ENCODE measurements at places on chromosomes 5 and 9. TPM values are rescaled to one million over a fixed set of nuclear protein-coding genes. Genes with fewer than 3 reads are reported as not detected.
A peak's percentile ranks its signal among the peaks of the same experiment; 100 is the strongest.

GRCh38 chr5:14953075-14953607 lies 81.6 kb upstream of the ANKH start:
- peaks cover 3% of the 10 kb centered on the region for H3K27me3 ChIP-seq
- no peak for DNase-seq

GRCh38 chr9:29209748-29210291 lies 1636.5 kb upstream of the C9orf72 start:
- peaks cover 24% of the 10 kb centered on the region for H3K4me1 ChIP-seq
- H3K36me3 ChIP-seq = no peaks in the 10 kb centered on the region
- H3K4me3 ChIP-seq = no peak overlapping the region
- no peak overlapping the region for H3K27ac ChIP-seq
- no peak for DNase-seq

GRCh38 chr5:58926541-58926935 lies 343.7 kb downstream of the RAB3C start:
- peaks cover 15% of the 10 kb centered on the region for H3K27me3 ChIP-seq
- H3K27ac ChIP-seq = no peak overlapping the region
- DNase-seq = no peak
- no peaks in the 10 kb centered on the region for H3K36me3 ChIP-seq
- peaks cover 23% of the 10 kb centered on the region for H3K4me1 ChIP-seq
- peak overlapping the region; percentile 17 for H3K4me3 ChIP-seq

GRCh38 chr5:139709582-139710318 lies 61.6 kb downstream of the CXXC5 start:
- no peak for DNase-seq
- H3K4me3 ChIP-seq = peak overlapping the region; percentile 61
- peaks cover 26% of the 10 kb centered on the region for H3K4me1 ChIP-seq
- no peak overlapping the region for H3K27ac ChIP-seq
- peaks cover 19% of the 10 kb centered on the region for H3K27me3 ChIP-seq

DNA sequence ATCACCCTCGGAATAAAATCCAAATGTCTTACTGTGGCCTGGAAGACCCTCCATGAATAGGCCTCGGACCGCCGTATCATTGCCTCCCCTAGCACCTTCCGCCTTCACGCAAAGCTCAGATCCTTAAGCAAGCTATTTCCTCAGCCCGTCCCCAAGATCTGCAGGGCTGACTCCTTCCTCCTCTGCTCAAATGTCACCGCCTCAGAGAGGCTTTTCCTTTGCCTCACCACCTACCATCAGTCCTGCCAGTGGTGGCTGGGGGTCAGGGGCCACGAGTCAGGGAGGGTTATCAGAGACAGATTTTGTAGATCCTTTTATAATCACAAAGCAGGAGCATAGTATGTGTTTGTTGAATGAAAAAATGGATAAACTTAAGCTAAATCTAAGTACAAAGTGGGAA lies 74.4 kb upstream of the KIF2A start:
- no peak for DNase-seq
- H3K27me3 ChIP-seq = peaks cover 8% of the 10 kb centered on the region
- no peaks in the 10 kb centered on the region for H3K36me3 ChIP-seq

DNA sequence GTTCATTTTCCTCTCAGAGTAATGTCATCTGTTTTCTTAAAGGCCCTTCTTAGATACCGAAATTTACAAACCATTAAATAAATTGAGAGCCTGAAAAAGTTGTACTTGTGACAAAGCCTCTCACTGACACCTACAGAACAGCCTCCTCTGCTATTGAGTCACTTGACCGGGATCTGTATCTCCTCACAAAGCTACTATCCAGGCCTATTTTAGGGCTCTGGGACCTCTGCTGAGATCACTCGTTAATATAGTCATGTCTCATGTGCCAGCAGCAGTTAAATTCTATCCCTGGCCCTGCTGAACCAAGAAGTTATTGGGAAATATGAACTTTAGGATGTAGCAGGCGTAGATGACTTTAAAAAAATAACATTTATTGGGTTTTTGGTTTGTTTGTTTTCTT lies 31.1 kb downstream of the FBXO38 start:
- no peak overlapping the region for H3K27ac ChIP-seq
- peaks cover 32% of the 10 kb centered on the region for H3K36me3 ChIP-seq
- peaks cover 2% of the 10 kb centered on the region for H3K4me1 ChIP-seq

- H3K27me3 ChIP-seq = peaks cover 3% of the 10 kb centered on the region
- DNase-seq = peak; percentile 36
- no peaks in the 10 kb centered on the region for H3K4me1 ChIP-seq
- no peak overlapping the region for H3K27ac ChIP-seq
- H3K4me3 ChIP-seq = no peak overlapping the region
Observed at GRCh38 chr9:75238311-75238976, 150.1 kb downstream of the OSTF1 start.

DNA sequence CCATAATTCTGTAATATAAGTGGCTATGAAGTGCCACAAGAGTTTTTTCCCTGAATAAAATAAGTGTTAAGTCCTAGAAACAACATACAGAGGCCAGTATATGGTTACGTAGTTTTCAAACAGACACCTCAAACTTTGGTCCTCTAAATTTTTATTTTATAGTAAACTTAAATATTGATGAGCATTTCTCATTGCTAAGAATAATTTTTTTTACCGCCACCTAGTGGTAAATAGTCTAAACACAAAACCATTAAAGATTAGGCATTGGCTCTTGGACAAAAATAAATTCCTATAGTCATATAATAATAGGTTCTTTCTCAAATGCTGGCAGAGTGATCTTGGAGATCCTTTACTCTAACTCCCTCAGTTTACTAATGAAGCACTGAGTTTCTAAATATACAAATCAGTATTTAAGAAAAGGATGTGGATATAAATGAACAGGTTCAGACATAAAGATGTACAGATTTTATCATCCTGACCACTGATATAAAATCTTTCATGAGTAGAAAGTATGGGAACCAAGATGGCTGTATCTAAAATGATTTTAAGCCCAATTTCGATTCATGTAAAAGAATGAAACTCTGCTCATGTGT lies 136.2 kb downstream of the FANCC start:
- no peak overlapping the region for H3K4me3 ChIP-seq
- H3K27me3 ChIP-seq = no peaks in the 10 kb centered on the region
- no peak for DNase-seq
- peaks cover 6% of the 10 kb centered on the region for H3K36me3 ChIP-seq
- peaks cover 4% of the 10 kb centered on the region for H3K4me1 ChIP-seq

GRCh38 chr5:20166456-20166855 lies 178.5 kb upstream of the CDH18 start:
- H3K27ac ChIP-seq = no peak overlapping the region
- DNase-seq = no peak
- no peaks in the 10 kb centered on the region for H3K27me3 ChIP-seq
- H3K36me3 ChIP-seq = no peaks in the 10 kb centered on the region

DNA sequence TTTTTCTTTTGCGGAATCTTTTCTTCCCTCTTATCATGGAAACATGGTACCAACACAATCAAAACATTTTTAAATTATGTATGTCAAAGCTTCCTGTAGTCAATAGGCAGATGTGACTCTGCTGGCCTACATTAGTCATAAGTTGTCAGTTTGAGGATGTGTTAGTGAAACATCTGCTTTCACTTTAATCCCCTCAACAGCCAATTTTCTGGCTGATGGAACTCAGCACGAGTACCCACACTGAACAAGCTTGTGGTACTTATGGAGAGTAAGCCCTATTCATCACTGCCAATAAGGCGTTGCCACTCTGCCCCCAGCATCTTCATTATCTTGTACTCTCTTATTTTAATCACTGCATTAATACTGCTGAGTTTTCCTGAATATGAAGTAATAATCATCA lies 1034.4 kb downstream of the CDH9 start:
- no peaks in the 10 kb centered on the region for H3K4me1 ChIP-seq
- H3K36me3 ChIP-seq = no peaks in the 10 kb centered on the region
- DNase-seq = no peak
- no peaks in the 10 kb centered on the region for H3K27me3 ChIP-seq
- no peak overlapping the region for H3K4me3 ChIP-seq

GRCh38 chr5:157839157-157839795 lies 19.7 kb downstream of the CLINT1 start:
- H3K36me3 ChIP-seq = peaks cover 14% of the 10 kb centered on the region
- DNase-seq = no peak
- H3K27ac ChIP-seq = no peak overlapping the region
- no peak overlapping the region for H3K4me3 ChIP-seq
- peaks cover 18% of the 10 kb centered on the region for H3K4me1 ChIP-seq
- H3K27me3 ChIP-seq = no peaks in the 10 kb centered on the region

DNA sequence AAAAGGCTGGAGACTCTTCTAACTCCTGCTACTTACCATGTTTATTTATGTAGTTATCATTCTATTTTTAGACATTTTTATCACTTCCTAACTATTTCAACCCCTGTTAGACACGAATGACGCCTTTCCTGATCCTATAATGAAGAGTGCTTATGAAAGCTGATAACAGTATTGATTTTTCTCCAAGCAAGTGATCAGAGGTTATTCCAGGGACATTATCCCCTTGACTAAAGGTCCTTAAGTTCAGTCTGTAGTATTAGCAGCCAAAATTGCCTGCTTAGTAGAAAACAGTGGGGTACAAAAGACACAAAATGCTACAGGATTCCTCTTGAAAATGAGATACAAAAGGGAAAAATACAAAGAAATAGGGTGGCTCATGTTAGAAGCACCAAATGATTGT lies 235.6 kb downstream of the DNAH5 start:
- no peaks in the 10 kb centered on the region for H3K27me3 ChIP-seq
- H3K36me3 ChIP-seq = no peaks in the 10 kb centered on the region
- H3K4me3 ChIP-seq = no peak overlapping the region

DNA sequence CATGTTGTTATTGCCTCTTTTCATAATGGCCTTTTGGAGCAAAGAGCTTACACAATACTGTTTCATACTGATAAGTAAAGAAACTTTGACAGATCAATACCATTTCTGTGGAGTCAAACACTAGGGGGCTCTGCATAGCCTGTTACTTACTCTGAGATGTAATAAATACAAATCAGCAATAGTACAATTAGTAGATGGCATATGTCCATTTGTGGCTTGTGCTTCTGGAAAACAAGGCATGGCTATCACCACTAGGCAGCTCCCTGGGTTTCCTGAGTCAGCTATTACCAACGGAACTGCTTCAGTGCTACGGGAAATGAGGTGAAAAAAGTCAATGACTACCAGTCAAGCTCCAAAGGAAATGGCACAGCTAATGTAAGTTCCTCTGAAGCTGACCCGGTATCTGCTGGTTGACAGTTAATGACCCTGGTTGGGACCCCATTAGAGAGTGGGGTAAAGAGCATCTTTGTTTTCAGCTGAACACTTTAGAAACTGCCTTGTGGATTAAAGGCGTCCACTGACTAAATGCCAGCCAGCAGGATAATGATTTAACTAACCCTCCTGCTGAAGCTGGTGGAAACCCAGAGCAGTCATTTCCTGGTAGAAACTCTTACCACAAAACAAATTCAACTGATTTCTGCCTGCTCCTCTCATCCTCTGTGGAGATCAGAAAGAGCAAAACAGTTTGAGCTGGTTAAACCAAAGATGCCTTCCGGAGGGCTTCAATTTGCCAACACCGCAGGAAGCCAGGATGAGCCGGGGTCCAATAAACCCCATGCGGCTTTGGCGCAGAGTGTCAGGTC lies 69.0 kb upstream of the FAM169A start:
- no peak for DNase-seq
- H3K4me3 ChIP-seq = no peak overlapping the region
- no peaks in the 10 kb centered on the region for H3K27me3 ChIP-seq
- peaks cover 5% of the 10 kb centered on the region for H3K4me1 ChIP-seq
- no peak overlapping the region for H3K27ac ChIP-seq
- no peaks in the 10 kb centered on the region for H3K36me3 ChIP-seq

GRCh38 chr5:131282235-131282634 lies 18.4 kb downstream of the CDC42SE2 start:
- H3K4me1 ChIP-seq = peaks cover 19% of the 10 kb centered on the region
- H3K4me3 ChIP-seq = no peak overlapping the region
- H3K27ac ChIP-seq = peak overlapping the region; percentile 76
- H3K36me3 ChIP-seq = no peaks in the 10 kb centered on the region

DNA sequence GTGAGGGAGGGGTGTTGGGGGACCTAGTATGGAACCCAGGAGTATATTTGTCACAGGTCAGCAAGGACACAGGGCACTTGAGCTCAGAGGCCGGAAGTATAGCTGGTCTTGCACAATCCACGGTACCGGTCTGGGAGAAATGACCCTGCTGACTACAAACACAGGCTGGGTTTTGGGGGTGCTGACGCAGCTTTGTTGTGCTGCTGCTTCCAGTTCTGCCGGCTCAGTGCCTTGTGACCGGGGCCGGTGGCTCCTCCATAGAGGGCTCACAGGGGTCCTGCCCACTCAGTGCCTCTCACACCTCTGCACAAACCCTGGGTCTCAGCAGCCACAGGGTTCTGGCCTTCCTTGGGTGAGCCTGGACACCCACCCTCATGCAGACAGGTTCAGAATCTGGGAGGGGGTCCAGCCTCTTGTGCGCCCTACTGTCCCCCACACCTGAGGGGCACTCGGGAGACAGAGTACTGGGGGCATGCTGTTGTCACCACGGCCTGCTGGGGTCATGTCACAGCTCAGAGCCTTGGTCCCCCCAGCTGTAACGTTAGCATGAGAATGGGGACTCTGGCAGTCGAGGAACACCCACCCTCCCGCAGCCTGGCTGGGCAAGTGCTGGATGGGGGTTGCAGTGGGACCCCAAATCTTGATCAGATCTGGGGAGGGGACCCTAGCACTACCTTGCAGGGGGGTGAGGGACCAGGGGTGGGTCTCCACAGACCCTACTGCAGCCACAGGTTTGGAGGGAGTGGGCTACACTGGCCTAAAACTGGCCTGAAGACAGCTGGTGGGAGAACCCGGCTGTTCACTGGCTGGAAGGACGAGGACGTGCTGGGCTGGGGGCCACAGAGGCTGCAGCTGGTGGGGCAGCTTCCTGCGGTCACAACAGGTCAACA lies 17.7 kb downstream of the NINJ1 start:
- no peak overlapping the region for H3K4me3 ChIP-seq
- DNase-seq = no peak
- no peaks in the 10 kb centered on the region for H3K4me1 ChIP-seq
- no peak overlapping the region for H3K27ac ChIP-seq

DNA sequence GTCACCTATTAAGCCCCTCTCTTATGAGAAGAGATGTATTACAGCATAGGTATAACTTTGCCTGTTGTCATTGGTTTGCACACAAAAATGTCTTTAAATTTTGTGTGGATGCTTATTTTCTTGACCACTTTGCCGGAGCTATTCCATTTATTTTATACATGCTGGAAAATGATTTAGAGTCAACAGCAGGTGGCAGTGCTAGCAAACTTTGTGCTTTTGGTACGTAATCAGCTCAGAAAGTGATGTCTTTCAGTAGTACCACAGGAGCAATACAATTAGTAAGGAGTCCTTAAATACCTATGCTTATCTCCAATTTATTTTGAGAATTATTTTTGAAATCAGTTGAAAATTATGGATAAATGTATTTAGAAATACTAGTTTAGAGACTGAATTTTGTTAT lies 19.8 kb upstream of the NUDT12 start:
- no peaks in the 10 kb centered on the region for H3K36me3 ChIP-seq
- no peak overlapping the region for H3K4me3 ChIP-seq
- H3K27me3 ChIP-seq = peaks cover 2% of the 10 kb centered on the region
- H3K4me1 ChIP-seq = peaks cover 7% of the 10 kb centered on the region
- H3K27ac ChIP-seq = no peak overlapping the region
- DNase-seq = no peak

Gene YTHDC2
- total RNA-seq = 41.2 TPM

Gene NR4A3
- total RNA-seq = 1.4 TPM

Gene SYNPO
- 1.5 TPM for total RNA-seq

Gene TMEM252
- not detected for total RNA-seq
